Testis (tissue), 5 donors: ENCODE measurements at places on chromosomes 5 and 9. TPM values are rescaled to one million over a fixed set of nuclear protein-coding genes. Genes with fewer than 3 reads are reported as not detected.

The EDIL3 gene
- 3.4 TPM for total RNA-seq

The ZDHHC12 gene
- total RNA-seq, result 36.4 TPM

The MARCHF11 gene
- total RNA-seq, result 40.7 TPM

The INSL4 gene
- 0.16 TPM for total RNA-seq

The DAP gene
- total RNA-seq, result 46.3 TPM

The LCNL1 gene
- total RNA-seq, result 59.3 TPM

The FBP2 gene
- total RNA-seq, result 0.74 TPM

The LCN1 gene
- total RNA-seq, result not detected

The SKP2 gene
- total RNA-seq, result 10.6 TPM

The OBP2B gene
- total RNA-seq, result 34.0 TPM

The FBXO10 gene
- total RNA-seq, result 31.7 TPM

The ACTBL2 gene
- total RNA-seq, result 0.16 TPM

The DNAH5 gene
- total RNA-seq, result 5.9 TPM

The PCDHGB1 gene
- total RNA-seq, result 12.5 TPM

The SLC4A9 gene
- total RNA-seq, result 1.2 TPM

The GLDC gene
- 12.3 TPM for total RNA-seq

The DND1 gene
- 47.2 TPM for total RNA-seq

The TARS1 gene
- 36.7 TPM for total RNA-seq

The PTGDS gene
- 5,554 TPM for total RNA-seq

The ADRB2 gene
- 0.93 TPM for total RNA-seq

The CLIC3 gene
- 1.9 TPM for total RNA-seq

The PHF24 gene
- 132 TPM for total RNA-seq

The SLC27A4 gene
- 32.8 TPM for total RNA-seq

The FRRS1L gene
- 5.3 TPM for total RNA-seq

The CMYA5 gene
- total RNA-seq, result 33.8 TPM

The HEMGN gene
- 11.8 TPM for total RNA-seq

The S1PR3 gene
- 4.5 TPM for total RNA-seq

The KCNV2 gene
- total RNA-seq, result 8.4 TPM

The ZNF462 gene
- 61.6 TPM for total RNA-seq

The GLT6D1 gene
- total RNA-seq, result not detected

The BICD2 gene
- 55.7 TPM for total RNA-seq
